ENCODE measurements at places on chromosomes 1 and 21.

DNA sequence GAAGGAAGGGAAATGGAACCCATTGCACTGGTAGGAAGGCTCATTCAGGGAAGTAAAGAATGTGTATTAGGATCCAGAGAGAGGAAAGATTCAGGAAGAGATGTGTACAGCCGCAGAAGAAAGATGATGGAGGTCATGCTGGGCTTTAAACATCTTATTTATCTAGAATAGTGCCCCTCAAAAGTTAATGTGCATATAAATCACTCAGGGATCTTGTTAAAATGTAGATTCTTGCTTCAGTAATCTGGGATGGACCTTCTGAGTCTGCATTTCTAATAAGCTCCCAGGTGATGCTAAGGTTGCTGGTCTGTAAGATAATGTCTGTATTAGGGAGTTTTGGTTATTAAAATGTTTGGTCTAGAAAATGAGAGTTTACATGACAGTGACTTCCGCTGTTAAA is 46.3 kb downstream of the ADGRL2 start:
- no peak for DNase-seq

DNA sequence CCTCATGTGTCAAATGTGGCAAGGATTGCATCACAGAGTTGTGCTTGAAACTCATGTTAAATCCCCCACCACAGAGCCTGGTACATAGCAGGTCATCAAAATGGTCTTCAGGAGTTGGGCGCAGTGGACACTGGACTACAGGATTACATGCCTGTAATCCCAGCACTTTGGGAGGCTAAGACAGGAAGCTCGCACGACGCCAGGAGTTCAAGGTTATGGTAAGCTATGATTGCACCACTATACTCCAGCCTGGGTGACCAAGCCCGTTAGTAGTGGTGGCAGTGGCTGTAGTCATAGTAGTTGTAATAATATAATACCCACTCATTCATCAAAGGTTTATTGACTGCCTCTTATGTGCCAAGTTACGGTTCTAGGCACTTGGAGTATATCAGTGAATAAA is 123.4 kb upstream of the IRF2BP2 start:
- no peak for DNase-seq

- no peak for DNase-seq
Observed at GRCh38 chr1:107480548-107481415, 339.9 kb downstream of the NTNG1 start.

DNA sequence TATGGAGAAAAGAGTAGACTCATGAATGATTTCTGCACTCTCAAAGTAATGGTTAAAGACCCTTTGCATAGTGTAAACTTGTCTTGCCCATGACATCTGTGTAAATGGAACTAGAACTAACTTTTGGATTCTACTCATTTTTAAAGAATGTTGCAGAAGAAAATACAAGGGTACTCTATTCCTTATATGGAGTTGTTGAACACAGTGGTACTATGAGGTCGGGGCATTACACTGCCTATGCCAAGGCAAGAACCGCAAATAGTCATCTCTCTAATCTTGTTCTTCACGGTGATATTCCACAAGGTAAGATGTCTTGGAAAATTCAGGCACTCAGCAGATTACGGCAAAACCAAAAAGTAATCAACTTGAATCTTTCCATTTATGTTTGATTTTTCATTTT is 19.8 kb downstream of the CCT8 start:
- DNase-seq: no peak

DNA sequence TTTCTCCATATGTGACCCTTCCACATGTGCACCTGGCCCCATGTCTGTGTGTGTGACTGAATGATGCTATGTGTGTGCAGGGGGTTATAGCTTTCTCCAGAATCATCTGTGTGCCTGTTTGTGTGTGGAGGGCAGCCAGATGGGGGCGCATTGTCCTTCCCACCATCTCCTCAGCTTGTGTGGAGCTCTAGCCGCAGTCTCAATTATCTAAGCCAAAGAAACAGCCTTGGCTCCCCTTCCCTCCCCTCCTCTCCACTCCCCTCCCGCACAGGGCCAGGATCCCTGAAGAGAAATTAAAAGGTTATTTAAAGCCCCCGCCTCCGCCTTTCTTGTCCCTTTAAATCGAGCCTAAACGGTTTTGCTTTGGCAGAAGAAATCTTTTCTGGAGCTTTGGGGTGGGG is 1.8 kb upstream of the DMBX1 start:
- DNase-seq: no peak

DNA sequence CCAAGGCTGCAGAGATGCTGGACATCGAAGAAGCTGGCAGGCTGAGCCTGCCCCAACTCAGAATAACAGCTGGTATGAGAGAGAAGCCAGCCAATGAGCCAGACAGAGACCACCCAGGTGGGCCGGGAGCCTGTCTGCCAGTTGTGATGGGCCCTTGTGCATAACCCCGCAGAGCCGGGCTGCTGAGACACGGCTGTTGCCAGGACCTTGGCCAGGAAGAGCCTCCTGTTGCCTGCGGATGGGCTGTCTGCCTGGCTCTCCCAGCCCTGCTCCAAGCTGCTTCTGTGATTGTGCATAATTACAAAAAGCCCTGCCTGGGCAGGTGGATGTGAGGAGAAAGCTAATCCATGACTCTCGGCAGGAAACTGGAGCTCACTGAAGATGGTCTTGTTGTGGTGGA is 126.5 kb downstream of the CAPN8 start:
- no peak for DNase-seq

DNA sequence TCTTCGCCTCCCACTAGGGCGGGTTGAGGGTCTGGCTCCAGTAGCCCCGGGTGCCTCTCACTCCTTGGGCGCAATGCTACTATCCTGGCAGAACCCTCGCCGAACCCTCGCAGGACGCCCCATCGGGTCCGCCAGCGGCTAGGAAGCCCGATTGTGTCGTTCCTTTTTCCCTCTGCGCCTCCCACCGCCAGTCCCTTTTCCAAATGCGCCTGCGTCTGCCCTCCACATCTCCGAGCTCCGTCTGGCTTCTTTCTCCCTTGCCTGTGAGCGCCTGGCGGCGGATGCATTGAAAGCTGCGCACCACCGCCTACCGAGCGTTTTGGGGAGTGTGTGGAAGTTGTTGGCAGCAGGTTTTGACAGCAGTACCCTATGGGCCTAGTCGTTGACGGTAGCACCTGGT is 1.0 kb upstream of the DIRAS3 start:
- DNase-seq: peak; percentile 70

GRCh38 chr1:205488074-205488723 is 16.3 kb upstream of the CDK18 start:
- DNase-seq: peak; percentile 64
